ENCODE measurements at places on chromosomes 7 and 10. TPM values are rescaled to one million over a fixed set of nuclear protein-coding genes. Genes with fewer than 3 reads are reported as not detected.
A peak's percentile ranks its signal among the peaks of the same experiment; 100 is the strongest.

DNA sequence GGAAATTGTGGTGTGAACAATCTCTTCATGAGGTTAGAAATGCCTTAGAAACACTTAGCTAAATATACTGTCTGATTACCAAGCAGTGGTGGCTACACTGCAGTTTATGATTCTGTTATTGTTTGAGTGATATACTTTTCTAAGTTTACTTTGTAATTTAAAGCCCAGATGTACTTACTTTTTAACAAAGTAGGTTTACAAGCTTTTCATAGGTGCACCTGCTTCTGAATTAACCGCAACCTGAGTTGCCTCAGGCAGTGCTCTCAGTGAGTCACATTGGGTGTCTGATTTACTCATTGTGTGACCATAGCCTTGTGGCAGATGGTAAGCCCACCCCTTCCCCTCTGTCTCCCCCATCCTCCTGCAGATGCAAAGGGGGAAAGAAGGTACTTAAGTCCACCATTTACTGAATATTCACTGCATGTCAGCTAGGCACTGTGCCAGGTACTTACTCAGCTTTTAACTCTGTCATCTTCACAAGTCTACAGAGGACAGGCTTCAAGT, 9.0 kb downstream of the MTURN start:
- DNase-seq = no peak
- peaks cover under 1% of the 10 kb centered on the region for H3K4me1 ChIP-seq
- no peak overlapping the region for H3K27ac ChIP-seq
- no peak overlapping the region for H3K4me3 ChIP-seq
- H3K36me3 ChIP-seq = no peaks in the 10 kb centered on the region

DNA sequence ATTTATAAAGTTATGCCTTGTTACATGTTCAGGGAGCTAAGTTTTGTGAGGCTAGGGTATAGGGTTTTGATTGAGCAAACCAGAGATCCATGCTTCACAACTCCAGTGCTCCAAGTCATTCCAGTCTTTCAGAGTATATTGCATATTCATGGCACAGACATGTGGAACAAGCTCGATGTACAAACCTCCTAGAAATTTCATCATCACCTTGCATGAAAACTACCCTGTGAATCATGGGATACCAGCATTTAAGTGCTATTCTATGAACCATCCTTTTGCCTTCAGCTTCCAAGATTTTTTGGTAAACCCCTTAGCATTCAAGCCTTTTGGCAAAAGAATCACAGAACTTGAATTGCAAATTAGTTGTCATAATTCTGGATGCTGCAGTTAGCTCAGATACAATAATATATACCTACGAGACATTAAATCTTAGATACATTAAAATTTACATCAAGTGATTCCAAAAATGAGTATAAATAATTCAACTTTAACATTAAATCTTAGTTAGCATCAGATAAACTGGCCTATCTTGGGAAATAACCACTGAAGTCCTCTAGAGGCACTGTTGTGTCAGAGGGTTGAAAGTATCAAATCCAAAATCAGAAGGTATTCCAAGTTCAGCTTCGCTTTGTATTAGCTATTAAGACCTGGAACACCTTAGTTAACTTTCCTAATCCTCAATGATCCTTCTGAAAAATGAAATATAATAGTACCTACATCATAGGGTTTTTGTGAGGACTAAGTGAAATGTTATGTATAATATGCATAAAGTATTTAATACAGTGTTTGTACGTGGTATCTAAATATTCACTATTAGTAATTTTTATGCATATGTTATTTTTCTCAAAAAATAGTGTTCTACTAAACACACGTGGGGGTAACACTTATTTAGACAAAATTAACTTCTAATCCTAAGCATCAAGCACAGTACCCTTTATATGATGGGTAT, 55.5 kb upstream of the CABCOCO1 start:
- H3K27ac ChIP-seq = no peak overlapping the region
- no peaks in the 10 kb centered on the region for H3K4me1 ChIP-seq
- no peak for DNase-seq
- peaks cover 24% of the 10 kb centered on the region for H3K27me3 ChIP-seq

- peak; percentile 63 for DNase-seq
- H3K4me1 ChIP-seq = peaks cover 31% of the 10 kb centered on the region
- H3K4me3 ChIP-seq = no peak overlapping the region
- H3K36me3 ChIP-seq = no peaks in the 10 kb centered on the region
- peaks cover 12% of the 10 kb centered on the region for H3K27me3 ChIP-seq
Measured at GRCh38 chr7:75776295-75776971, 4.4 kb upstream of the CCL26 start.

GRCh38 chr7:40701836-40702551, 567.2 kb downstream of the SUGCT start:
- peaks cover 3% of the 10 kb centered on the region for H3K4me1 ChIP-seq
- no peaks in the 10 kb centered on the region for H3K27me3 ChIP-seq
- no peak overlapping the region for H3K27ac ChIP-seq
- no peaks in the 10 kb centered on the region for H3K36me3 ChIP-seq
- no peak overlapping the region for H3K4me3 ChIP-seq
- no peak for DNase-seq

DNA sequence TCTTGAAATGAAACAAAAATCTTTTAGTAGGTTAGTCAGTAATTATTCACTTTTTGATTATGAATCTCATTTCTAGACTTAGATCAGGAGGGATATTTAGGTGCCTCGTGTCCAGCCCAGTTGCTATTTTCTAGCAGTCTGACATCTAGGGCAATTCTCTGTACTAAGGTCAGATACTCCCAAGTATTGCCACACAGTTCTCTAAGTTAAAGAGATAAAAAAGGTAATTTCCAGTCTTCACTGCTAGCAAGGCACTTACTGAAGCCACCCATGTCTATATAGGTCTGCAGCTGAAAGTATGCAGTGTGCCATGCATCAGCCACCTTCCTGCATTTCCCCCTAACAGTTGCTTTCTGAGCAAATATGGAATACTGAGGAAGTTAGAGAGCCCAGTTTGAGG, 83.4 kb downstream of the PON1 start:
- no peaks in the 10 kb centered on the region for H3K36me3 ChIP-seq
- no peak overlapping the region for H3K27ac ChIP-seq
- peaks cover 1% of the 10 kb centered on the region for H3K27me3 ChIP-seq
- no peak for DNase-seq

DNA sequence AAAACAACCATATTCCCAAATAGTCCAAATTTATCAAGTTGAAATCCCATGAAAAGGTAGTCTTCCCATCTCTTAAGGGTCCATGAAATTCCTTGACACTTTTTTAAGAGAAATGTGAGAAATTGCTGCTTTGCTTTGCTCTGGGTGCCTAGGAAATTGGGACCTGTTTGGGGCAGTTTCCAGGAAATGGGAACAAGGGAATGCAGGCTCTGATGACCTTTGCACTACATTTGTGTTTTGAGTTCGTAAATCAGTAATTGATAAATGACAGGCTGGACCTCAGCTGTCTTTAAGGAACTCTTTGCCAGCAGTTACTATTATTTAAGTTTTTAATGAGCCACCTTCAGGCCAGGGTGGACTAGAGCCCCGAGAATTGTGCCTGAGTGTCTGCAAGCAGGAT, 203.5 kb downstream of the LRMDA start:
- DNase-seq = no peak
- H3K36me3 ChIP-seq = no peaks in the 10 kb centered on the region
- H3K4me3 ChIP-seq = no peak overlapping the region
- H3K27me3 ChIP-seq = peaks cover 5% of the 10 kb centered on the region
- no peak overlapping the region for H3K27ac ChIP-seq

- no peak overlapping the region for H3K27ac ChIP-seq
- H3K4me1 ChIP-seq = peaks cover 30% of the 10 kb centered on the region
- H3K27me3 ChIP-seq = no peaks in the 10 kb centered on the region
- DNase-seq = no peak
- no peak overlapping the region for H3K4me3 ChIP-seq
Measured at GRCh38 chr10:44972874-44973306, 5.7 kb downstream of the DEPP1 start.

GRCh38 chr10:119422682-119423509, 119.6 kb downstream of the RGS10 start:
- peaks cover 4% of the 10 kb centered on the region for H3K36me3 ChIP-seq
- H3K27me3 ChIP-seq = no peaks in the 10 kb centered on the region
- H3K27ac ChIP-seq = no peak overlapping the region
- H3K4me1 ChIP-seq = no peaks in the 10 kb centered on the region

NIPSNAP2 gene
- 31.7 TPM for total RNA-seq

TBX20 gene
- 0.45 TPM for total RNA-seq

UNC5B gene
- total RNA-seq = not detected

HOXA1 gene
- total RNA-seq = 0.70 TPM
